ENCODE measurements at places on chromosomes 7 and 10. TPM values are rescaled to one million over a fixed set of nuclear protein-coding genes. Genes with fewer than 3 reads are reported as not detected.

Gene ARHGAP22
- total RNA-seq, result 1.4 TPM

Gene UCN3
- total RNA-seq, result not detected

Gene CRCP
- 35.2 TPM for total RNA-seq

Gene SPAM1
- total RNA-seq, result not detected

Gene TMEM176B
- total RNA-seq, result not detected

Gene PDZD7
- total RNA-seq, result 0.65 TPM

Gene CD36
- 8.7 TPM for total RNA-seq

Gene APBB1IP
- 73.9 TPM for total RNA-seq

Gene RPP38
- total RNA-seq, result 12.1 TPM

Gene IDI2
- total RNA-seq, result not detected

Gene SSMEM1
- not detected for total RNA-seq

DNA sequence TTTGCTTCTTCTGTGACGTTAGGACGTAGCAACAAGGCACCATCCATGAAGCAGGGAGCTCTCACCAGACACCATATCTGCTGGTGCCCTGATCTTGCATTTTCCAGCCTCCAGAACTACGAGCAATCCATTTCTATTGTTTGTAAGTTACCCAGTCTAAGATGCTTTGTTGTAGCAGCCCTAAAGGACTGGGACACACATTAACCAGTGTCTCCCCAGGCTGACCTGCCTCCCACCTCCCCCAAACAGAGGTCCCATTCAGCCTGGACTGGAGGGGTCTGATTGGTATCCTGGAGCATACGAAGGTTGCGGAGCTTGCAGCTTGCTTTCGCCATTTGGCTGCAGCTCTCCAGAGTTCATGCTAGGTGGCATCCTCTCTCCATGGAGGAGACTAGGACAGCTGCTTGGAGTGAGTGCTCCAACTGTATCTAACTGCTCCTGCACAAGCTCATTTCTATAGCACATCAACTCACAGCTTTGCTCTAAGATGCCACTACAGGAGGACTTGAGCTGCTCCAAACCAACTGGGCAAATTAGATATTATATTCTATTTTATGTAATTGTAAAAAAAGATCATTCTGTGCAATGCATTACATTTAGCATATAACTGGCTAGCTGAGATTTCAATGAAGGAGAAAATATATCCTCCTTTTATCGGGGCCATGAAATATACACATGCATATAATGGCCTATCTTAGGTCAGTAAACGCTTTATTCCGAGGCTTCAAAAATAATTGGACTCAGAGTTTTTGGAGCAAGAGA lies 8.0 kb upstream of the GRK5 start:
- no peak for DNase-seq

- DNase-seq, result no peak
Observed at GRCh38 chr7:98500764-98501163, 99.9 kb upstream of the BAIAP2L1 start.

DNA sequence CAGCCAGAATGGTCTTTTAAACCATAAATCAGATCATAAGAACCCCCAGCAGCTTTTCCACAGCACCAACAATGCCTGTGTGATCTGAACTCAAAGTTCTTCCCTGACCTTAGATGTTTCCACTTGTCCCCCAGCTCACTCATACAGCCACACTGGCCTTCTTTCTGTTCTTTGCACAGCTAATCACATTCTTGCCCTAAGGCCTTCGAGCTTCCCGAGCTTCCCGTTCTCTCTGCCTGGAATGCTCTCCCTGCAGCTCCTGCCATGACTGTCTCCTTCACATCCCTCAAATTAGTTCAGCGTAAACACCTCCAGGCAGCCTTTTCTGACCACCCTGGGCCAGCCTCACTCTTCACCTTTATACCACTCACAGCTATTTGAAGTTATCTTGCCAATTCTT lies 166.8 kb upstream of the NFE2L3 start:
- DNase-seq, result no peak

GRCh38 chr10:80472234-80473095 lies 18.4 kb downstream of the TSPAN14 start:
- DNase-seq, result no peak

DNA sequence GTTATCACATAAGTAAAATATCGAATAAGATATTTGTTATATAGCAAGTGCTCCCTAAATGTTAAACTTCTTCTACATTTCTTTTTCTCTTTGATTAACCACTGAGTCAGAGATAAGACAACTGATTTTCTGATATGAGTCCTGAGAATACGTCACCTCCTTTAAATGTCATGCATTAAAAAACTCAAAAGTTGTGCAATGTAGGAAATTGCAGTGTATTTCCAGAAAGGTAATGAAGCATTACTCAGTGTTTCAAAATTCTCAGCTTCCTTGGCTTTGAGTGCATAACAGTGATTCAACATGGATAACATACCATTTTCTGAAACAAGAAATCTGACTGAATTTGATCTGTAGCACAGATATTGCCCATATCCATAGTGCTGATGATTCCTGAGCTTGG lies 155.8 kb downstream of the BMPER start:
- no peak for DNase-seq

GRCh38 chr10:3033925-3034324 lies 33.4 kb upstream of the PFKP start:
- no peak for DNase-seq

GRCh38 chr7:89104748-89105685 lies 309.5 kb upstream of the TEX47 start:
- DNase-seq, result no peak

- no peak for DNase-seq
Observed at GRCh38 chr7:45980973-45981372, 59.9 kb upstream of the IGFBP3 start.

GRCh38 chr7:64890761-64891362 lies 12.2 kb upstream of the ZNF273 start:
- no peak for DNase-seq

DNA sequence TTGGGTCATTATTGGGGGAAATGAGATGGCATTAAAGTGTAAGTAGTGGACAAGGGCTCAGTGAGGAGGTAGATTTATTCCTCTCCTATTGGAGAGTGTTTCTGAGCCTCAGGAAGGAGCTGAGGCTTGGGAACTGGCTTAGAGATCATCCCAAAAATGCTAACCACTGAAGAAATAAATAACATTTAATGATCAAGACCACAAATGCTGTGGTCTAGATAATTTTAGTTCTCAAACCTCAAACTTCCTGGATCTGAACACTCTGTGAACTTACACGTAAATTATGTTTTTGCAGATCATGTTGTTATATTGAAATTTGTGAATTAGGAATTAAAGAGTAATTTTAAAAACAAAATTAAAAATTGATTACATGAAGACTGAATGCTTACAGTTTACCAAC lies 27.3 kb downstream of the MDFIC start:
- no peak for DNase-seq

GRCh38 chr7:35366167-35367155 lies 112.6 kb upstream of the TBX20 start:
- no peak for DNase-seq
